ENCODE measurements at places on chromosomes 7 and 10. TPM values are rescaled to one million over a fixed set of nuclear protein-coding genes. Genes with fewer than 3 reads are reported as not detected.

SP8 gene
- not detected for total RNA-seq

ACBD5 gene
- total RNA-seq: 27.9 TPM

PCLO gene
- 2.9 TPM for total RNA-seq

SPDYE17 gene
- not detected for total RNA-seq

NFE2L3 gene
- 4.8 TPM for total RNA-seq

SMKR1 gene
- 1.1 TPM for total RNA-seq

ANKRD30A gene
- total RNA-seq: not detected

SPDYE5 gene
- not detected for total RNA-seq

HOXA11 gene
- not detected for total RNA-seq

NT5C3A gene
- 30.3 TPM for total RNA-seq

LRRD1 gene
- not detected for total RNA-seq

TFR2 gene
- 0.35 TPM for total RNA-seq

DNA sequence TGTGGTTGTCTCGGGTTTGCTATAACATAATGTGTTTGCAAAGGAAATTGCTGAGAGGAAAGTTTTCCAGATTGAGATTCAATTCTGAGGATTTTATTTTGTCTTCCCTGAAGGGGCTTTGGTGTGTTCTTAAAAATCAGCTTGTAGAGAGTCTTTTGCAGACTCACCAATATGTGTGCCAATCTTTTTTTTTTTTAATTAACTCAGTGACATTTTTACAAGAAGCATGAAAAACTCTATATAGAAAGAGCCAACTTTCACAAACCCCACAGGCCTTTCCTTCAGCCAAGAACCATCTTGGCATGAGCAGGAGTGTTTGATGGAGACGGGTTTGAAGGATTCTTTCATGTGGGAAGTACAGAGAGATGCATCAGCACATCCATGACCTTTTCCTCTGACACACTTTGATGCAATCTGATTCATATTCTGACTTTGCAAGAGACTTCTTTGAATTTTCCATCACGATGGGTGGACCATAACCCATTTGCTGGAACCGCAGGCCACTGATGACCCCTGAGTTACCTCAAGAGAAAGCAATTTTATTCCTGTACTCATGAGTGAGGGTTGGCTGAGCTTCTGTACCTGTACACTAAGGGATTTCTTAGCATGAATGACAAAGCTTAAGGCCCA is 892.6 kb downstream of the XPNPEP1 start:
- DNase-seq: no peak

DNA sequence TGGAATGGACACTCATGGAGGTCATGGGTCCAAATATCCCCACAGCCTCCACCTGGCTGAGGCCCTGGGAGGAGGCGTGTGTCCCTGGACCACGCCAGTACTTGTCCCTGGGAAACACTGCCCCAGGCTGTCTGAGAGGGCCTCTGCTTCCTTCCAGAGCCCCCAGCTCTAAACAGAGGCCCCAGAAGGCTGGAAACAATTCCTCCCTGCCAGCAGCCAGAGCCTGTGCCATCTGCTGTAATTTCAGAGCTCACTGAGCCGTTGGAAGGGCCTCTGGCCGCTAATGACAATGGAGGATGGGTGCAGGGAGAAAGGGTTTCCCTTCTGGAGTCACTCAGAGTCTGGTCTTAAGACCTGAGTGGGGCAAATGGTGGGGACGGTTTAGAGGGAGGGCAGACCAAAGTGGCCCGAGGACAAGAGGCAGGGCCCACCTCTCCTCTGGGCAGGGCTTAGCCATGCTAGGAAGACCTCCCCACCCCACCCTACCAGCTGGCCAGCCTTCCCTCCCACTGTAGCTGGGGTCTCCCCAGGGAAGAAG is 7.1 kb downstream of the CHAT start:
- no peak for DNase-seq

- no peak for DNase-seq
These were observed 24.3 kb downstream of the PPP2R2D start for GRCh38 chr10:131925011-131925649.

GRCh38 chr7:30330134-30331111 is 46.0 kb downstream of the ZNRF2 start:
- DNase-seq: no peak

DNA sequence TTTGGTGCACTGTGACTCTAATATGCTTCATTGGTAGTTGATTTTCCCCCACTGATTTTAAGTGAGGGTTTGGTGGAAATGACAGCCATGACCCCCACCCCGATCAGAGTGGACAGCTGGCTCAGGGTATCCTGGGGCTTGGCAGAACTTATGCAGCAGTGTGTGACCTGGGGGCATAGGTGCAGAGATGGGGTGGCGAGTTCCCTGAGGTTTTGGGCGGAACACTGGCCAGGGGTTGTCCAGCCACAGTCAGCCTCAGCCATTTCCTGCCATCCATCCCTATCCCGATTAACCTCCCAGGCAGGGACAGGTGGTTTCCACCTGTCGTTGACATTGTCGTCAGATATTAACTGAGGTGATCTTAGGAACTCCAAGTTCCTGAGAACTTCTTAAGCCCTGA is 155.8 kb upstream of the CHST15 start:
- peak; percentile 23 for DNase-seq

GRCh38 chr7:8391353-8392062 is 41.9 kb upstream of the NXPH1 start:
- no peak for DNase-seq

DNA sequence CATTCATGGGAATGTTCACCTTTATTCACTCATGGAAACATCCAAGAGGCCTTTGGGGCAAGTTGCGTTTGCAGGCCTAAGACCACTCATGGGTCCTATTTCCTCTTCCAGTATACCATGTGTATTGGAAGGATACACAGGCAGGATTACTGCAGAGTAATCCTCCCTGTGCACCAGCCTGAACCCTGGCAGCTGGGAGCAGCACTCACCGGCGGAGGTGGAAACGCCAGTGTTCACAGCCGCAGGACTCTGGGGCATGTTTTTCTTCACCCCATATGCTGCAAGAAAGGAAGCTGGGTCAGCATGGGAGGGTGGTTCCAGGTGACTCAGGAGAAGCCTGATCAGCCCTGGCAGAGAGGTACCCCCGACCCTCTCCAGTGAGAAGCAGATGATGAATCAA is 24.5 kb downstream of the COL17A1 start:
- no peak for DNase-seq

DNA sequence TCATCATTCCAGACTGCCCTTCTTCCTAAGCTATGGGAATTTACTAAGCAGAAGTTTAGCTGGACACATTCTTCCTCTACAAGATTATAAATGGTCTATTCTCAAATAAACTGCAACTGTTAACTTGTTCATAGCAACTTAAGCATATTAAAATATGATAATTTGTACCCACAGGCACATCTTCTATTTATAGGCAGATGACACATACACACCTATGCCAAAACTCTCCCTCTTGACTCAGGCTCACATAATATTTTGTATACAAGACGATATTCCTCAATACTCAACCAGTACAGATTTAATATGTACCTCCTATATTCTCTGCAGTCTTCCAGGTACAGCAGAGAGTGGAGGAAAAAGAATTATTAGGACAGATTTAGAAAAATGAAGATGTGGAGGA is 232.7 kb upstream of the KIAA1217 start:
- no peak for DNase-seq

GRCh38 chr10:42850931-42851330 is 68.3 kb downstream of the BMS1 start:
- DNase-seq: no peak

GRCh38 chr10:18230794-18231193 is 90.6 kb downstream of the CACNB2 start:
- DNase-seq: no peak

- DNase-seq: no peak
These were observed 7.8 kb upstream of the TBX20 start for GRCh38 chr7:35261476-35262285.

- no peak for DNase-seq
These were observed 107.7 kb upstream of the BTBD16 start for GRCh38 chr10:122163174-122164022.

- DNase-seq: no peak
These were observed 3.2 kb downstream of the NYAP1 start for GRCh38 chr7:100486753-100487446.

GRCh38 chr7:112370436-112370835 is 79.8 kb upstream of the IFRD1 start:
- DNase-seq: no peak

DNA sequence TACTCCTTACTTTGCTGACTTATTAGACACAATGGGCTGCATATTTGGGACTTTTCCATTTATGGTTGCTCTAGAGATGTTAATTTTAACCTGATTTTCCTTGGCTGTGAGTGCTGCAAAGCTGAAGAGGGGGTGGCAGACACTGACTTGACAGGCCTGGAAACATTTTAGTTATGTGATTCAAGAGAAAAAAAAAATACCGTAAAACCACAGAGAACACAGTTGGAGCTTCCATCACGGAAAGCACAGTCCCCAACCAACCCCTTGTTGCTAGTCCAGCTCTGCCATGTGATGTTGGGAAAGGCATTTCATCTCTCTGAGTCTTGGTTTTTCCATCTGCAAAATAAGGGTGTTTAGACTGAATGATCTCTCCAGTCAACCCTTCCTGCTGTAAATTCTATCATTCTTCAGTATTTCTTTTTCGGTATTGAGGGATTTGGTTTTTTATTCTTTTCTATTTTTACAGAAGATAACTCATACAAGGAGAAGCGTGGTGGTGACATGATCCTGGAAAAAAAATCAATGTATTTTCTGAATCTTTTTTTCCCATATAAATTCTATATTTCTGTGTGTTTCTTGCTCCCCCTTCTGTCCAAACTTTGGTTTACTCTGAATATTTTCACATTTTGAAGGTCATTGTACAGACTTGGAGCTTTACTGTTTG is 246.1 kb downstream of the REEP3 start:
- no peak for DNase-seq

DNA sequence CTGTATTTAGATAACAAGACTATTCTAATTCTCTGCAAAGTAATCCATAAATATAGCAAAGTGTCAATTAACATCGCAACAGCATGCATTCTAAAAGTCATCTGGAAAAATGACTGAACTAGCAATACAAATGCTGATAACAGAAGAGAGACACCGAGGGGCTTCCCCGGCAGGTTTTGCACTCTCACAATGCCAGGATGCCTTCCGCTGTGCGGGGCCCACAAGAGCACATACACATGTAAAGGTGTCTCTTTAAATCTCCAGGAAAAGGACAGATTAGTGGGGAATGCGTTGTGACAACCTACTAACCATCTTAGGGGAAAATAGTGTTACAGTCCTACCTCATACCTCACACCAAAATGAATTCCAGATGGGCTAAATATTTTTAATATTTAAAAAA is 86.9 kb downstream of the CXCL12 start:
- DNase-seq: no peak

DNA sequence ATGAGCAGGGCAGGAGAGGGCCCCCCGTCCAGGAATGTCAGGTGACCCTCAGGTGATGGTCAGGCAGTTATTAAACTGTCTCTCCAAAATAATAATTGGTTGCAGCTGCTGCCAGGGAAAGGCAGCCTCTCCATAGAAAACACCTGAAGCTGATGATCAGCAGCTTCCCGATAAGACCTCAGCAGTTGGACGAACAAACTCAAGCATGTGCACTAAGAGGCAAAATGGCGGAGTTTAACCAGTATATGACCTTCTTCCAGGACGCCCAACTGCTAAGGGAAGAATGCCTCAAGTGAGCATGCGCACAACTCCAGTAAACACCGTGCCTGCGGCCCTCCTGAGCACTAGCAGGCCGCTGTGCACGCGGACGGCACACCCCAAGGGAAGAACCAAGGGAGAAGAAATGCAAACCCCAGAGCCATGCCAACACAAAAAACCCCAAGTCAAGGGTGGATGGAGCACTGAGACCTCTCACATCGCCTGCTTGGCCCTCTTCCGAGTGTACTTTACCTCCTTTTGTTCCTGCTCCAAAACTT is 38.9 kb upstream of the ADARB2 start:
- DNase-seq: no peak

GRCh38 chr7:155396661-155397060 is 61.3 kb upstream of the EN2 start:
- DNase-seq: no peak

DNA sequence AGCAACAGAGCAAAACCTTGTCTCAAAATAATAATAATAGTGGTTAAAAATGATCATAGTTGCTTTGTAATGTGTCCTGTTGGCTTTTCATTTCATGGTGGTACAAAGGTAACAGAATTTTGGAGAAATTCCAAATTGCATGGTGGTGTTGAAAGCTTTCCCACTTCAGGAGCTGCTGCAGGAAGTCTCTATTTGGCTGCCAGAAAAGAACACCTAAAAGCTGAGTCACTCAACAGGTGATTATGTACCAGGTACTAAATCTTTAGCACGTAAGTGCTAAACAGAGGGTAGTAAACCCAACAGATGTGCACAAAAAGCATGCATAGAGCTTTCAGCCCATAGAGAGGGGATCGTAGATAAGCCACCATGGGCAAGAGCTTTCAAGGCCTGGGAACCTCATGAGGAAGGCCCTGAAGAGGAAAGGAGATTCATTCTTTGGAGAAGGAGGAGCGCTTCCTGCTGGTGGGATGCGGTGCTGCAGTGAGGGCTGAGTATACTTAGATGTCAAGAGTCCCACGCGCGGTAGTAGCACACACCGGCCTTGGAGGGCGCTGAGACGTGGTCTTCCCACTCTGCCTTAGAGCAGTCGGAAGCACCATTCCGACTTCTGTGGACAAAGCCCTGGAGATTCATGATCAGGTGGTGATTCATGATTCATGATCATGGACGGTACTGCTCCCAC is 118.7 kb downstream of the RALA start:
- DNase-seq: peak; percentile 72

GRCh38 chr10:112360308-112361270 is 13.3 kb upstream of the ACSL5 start:
- DNase-seq: peak; percentile 82

DNA sequence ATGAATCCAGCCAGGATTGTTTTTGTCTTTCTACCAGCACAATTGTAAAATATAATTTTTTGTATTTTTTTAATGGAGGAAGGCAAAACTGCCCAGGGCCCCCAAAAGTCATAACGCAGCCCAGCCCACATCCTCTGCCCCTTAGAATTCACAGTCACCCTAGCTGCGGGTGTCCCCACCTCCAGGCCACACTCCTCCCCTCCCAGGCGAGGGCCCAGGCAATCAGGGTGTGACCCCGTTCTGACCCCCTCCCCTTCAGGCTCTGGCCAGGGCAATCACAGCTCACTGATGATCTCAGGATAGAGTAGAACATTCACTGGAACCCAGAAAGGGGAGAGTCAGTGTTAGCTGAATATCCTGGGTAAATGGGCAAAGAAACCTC is 92.0 kb upstream of the MACROH2A2 start:
- no peak for DNase-seq

GRCh38 chr7:139041378-139042085 is 5.7 kb upstream of the ZC3HAV1L start:
- DNase-seq: no peak

- no peak for DNase-seq
These were observed 199.2 kb downstream of the JCAD start for GRCh38 chr10:29860166-29860565.
